ENCODE measurements at places on chromosomes 4 and X.
A peak's percentile ranks its signal among the peaks of the same experiment; 100 is the strongest.

DNA sequence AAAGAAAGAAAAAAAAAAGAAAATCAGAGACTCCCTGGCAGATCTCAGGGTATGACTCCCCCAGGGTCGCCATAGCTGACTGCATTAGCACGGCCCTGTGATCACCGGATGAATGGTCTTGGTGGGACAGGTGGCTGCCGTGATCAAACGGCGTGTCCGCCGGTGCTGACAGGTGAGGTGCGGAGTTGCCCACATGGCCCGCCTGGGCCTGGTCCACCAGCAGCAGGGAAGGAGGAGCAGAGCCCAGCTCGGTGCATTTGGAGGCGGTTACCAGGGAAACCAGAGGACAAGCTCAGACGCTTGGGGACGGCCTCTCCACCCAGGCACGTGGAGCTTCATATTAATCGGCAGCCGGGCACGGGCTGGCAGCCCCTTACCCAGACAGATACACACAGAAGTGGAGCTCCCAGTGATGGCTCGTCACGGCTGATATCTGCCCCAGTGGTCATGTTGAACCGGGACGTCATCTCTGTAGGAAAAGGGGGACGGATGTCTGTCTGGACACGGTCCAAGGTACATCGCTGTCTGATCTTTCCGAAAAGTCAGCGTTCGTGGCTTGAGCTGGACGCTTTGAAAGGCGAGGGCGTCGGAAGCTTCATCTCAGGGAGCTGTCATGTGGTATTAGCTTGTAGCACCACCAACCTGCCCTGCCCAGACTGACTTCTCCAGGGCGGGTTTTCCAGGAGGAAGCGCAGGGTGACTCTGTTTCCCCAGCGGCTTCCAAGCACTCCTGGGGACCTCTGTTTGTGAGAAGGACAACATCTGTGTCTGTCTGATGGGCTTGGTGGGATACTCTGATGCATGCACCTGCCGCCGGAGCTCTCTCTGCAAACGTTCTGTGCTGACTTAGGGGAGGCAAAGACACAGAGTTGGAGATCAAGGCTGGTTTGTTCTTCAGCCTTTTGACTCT, 180.7 kb downstream of the CRLF2 start:
- DNase-seq = no peak

DNA sequence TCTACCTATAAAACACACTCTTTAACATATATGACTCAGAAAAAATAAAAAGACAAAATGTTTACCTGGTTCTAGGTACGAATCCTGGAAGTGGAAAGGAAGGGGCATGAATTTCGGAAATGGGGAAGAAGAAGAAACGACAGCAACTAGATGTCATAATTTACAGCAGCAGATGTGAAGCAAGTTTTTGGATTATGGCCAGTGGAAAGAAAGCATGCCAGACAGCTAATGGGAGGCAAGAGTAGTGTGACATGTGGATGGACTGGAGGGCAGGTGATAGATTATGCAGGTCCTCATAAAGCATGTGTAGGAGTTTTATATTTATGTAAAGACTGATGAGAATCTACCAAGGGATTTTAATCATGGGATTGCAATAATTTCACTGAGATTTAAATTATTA, 279.0 kb upstream of the TACR3 start:
- no peak for DNase-seq

GRCh38 chr4:155565330-155565729, 101.3 kb upstream of the GUCY1A1 start:
- DNase-seq = no peak

DNA sequence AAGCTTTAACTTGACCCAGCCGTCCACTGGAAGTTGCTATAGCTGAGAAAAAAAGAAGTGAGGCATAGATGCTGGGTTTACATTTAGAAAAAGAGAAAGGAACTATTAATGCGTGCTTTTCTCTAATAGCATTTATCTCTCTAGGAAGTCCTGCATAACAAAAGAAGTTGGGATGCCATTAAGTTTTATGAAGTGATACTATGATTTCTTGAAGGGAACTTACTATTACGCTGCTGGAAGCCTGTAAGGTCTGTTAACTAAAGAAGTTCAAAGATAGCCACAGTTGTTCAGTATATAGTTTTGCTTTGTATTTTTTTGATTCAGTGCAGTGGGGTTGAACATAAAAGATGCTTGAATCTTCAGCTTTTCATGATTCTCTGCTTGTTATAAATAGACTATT, 203.4 kb downstream of the CCSER1 start:
- DNase-seq = no peak

DNA sequence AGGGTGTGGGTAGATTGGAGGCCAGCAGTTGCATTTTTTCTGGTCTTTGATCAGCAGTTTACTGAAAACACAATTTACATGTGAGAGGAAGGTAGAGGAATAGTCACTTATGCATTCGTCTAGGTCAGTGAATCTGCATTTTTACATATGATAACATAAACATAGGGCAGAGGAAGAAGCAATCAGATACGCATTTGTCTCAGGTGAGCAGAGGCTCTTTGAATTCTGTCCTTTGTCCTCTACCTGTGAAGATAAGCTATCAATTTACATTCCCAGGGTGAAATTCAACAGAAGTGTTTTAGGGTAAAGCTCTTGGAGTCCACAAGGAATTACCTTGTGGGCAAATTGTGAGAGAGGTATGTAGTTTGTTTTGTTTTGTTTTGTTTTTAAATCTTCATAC, 306.5 kb downstream of the MAGEB5 start:
- DNase-seq = no peak

DNA sequence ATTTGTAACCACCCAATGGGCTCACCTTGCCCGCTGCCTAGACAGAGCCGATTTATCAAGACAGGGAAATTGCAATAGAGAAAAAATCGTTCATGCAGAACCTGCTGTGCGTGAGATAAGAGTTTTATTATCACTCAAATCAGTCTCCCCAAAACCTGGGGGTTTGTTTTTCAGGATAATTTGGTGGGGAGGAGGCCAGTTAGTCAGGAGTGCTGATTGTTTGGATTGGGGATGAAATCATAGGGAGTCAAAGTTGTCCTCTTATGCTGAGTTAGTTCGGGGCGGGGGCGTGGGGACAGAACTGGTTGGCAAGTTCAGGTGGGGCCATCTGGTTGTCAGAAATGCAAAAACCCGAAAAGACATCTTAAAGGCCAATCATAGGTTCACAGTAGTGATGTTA, 203.0 kb downstream of the MAB21L2 start:
- DNase-seq = no peak

- DNase-seq = no peak
These were observed 3.0 kb downstream of the IL21 start for GRCh38 chr4:122617597-122618593.

- DNase-seq = no peak
These were observed 321.2 kb upstream of the SPOCK3 start for GRCh38 chr4:167555338-167556022.

DNA sequence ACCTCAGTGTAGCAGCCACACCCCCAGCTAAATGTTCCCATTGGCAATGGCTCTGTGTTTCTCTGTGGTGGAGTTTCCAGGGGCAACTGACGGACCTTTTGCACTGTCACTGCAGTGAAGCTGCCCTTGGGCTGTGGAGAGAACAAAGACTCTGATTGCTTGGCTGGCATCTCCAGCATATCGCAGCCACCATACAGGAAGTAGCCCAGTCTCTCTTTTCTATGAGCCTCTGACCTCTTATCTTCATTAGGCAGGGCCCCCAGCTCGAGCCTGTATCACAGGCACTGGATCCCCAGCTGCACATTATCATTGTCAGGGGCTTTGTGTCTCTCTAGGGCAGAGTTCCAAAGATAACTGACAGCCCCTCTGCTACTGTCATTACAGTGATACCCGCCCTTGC, 483.5 kb downstream of the ARAP2 start:
- peak; percentile 16 for DNase-seq

DNA sequence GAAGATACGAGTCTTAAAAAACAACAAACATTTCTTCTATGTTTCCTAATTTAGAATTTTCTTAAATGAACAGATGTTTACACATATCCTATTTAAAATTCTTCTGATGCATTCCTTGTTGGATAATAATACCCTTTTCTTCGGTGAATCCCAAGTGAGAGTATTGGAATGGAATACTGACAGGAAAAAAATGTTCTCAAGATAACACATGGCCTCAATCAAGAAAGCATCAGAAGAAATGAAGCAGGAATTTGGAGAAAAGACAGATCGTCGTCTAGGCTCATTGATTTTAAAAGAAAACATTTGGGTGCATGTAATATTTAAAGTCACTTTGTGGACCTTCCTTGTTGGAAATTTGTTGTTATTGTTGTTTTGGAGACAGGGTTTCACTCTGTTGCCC, 196.9 kb upstream of the ANK2 start:
- DNase-seq = no peak

DNA sequence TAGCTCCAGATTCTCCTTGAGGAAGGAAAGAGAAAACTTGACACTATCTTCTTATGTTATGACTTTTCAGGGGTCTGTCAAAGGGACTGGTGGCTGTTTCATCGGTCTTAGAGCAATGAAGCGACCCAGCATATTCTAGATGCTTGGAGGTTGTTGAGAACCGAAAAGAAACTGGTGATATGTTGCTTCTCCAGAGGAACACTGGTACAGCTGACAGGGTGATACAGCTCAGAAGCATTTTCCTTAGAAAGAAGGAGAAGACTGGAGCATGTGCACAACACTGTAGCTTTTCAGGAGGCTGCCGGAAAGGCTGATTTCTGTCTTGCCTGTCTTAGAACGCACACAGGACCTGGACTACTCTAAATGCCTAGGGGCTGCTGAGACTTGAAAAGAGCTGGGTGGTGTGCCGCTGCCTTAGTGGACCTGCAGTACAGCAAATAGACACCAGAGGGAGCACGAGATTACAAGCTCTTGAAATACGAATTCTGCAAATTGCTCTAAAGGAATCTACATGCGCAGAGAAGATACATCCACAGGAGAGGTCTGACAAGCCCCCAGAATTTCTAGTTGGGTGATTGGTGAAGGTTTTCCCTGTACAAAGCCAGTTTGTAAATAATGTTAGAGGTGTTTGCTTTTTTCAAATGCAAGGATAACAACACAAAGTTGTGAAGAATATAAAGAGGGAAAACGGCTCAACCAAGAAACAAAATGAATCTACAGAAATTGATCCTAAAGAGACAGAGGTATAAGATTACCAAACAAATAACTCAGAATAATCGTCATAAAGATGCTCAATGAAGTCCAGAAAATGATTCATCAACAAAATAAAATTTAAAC, 223.1 kb upstream of the DMD start:
- DNase-seq = peak; percentile 70

- no peak for DNase-seq
These were observed 97.1 kb downstream of the ENOX2 start for GRCh38 chrX:130805903-130806302.

DNA sequence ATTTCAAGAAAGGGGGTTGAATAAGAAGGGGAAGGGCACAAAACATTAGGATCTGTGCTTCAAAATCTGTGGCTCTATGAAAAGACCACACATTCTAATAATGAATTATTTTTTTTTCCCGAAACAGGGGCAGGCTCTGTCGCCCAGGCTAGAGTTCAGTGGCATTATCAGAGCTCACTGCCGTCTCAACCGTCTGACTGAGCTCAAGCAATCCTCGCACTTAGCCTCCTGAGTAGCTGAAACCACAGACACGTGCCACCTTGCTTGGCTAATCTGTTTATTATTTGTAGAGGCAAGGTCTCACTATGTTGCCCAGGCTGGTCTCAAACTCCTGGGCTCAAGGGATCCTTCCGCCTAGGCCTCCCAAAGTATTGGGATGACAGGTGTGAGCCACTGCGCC, 33.4 kb downstream of the ACSL1 start:
- DNase-seq = no peak
